K562 (cell line): ENCODE measurements at places on chromosomes 11 and 22. TPM values are rescaled to one million over a fixed set of nuclear protein-coding genes. Genes with fewer than 3 reads are reported as not detected.

The OR56A1 gene
- not detected in 2 replicates for total RNA-seq

The GAS2 gene
- 1.5 and 1.9 TPM in 2 replicates for total RNA-seq

The C22orf42 gene
- total RNA-seq, result not detected in 2 replicates

The MUC6 gene
- 0.16 TPM in 1 of 2 replicates, not detected in the other for total RNA-seq

The TRPC6 gene
- total RNA-seq, result not detected in 2 replicates

The SOX6 gene
- total RNA-seq, result 8.0 and 9.4 TPM in 2 replicates

The RPS6KB2 gene
- total RNA-seq, result 98.8 and 101 TPM in 2 replicates

The GPHA2 gene
- total RNA-seq, result not detected in 2 replicates

The EMID1 gene
- 5.7 and 7.2 TPM in 2 replicates for total RNA-seq

The HEPN1 gene
- not detected in 2 replicates for total RNA-seq

The C11orf86 gene
- total RNA-seq, result not detected in 2 replicates

The GLB1L2 gene
- 15.4 and 16.8 TPM in 2 replicates for total RNA-seq

The OR52I2 gene
- not detected in 2 replicates for total RNA-seq

The INPP5J gene
- total RNA-seq, result 6.3 and 7.0 TPM in 2 replicates

The CSF2RB gene
- 0.60 and 1.0 TPM in 2 replicates for total RNA-seq

The OR52N5 gene
- not detected in 2 replicates for total RNA-seq

The SCUBE2 gene
- total RNA-seq, result 0.16 TPM in 1 of 2 replicates, not detected in the other

The LARGE1 gene
- total RNA-seq, result 0.22 and 0.66 TPM in 2 replicates

The OR52E6 gene
- not detected in 2 replicates for total RNA-seq

The MRPL23 gene
- 63.7 and 72.7 TPM in 2 replicates for total RNA-seq

The MPZL3 gene
- total RNA-seq, result 1.8 and 2.1 TPM in 2 replicates

The OR4A16 gene
- not detected in 2 replicates for total RNA-seq

The MS4A12 gene
- not detected in 2 replicates for total RNA-seq

The TSSK2 gene
- total RNA-seq, result not detected in 2 replicates

The GRM5 gene
- total RNA-seq, result not detected in 2 replicates

The TRPM5 gene
- total RNA-seq, result not detected in 2 replicates

The FAM76B gene
- total RNA-seq, result 28.4 and 33.9 TPM in 2 replicates

The GGA1 gene
- total RNA-seq, result 57.1 and 61.3 TPM in 2 replicates

The SLC37A2 gene
- total RNA-seq, result 0.58 and 0.71 TPM in 2 replicates

The SMTNL1 gene
- not detected in 2 replicates for total RNA-seq
